ENCODE measurements at places on chromosomes 6 and 20. TPM values are rescaled to one million over a fixed set of nuclear protein-coding genes. Genes with fewer than 3 reads are reported as not detected.

Gene C6orf118
- total RNA-seq: not detected

Gene FAM217A
- total RNA-seq: not detected

Gene MUC21
- not detected for total RNA-seq

Gene ABCC10
- total RNA-seq: 20.1 TPM

Gene SUMO4
- total RNA-seq: 1.7 TPM

Gene SPEF1
- 0.15 TPM for total RNA-seq

Gene LST1
- not detected for total RNA-seq

Gene FKBP5
- total RNA-seq: 6.1 TPM

Gene ACOT8
- 42.7 TPM for total RNA-seq

Gene RNGTT
- total RNA-seq: 28.8 TPM

Gene SMOC2
- not detected for total RNA-seq

Gene ECT2L
- total RNA-seq: not detected

Gene C20orf204
- total RNA-seq: 0.99 TPM

Gene OXT
- total RNA-seq: not detected

Gene TMEM170B
- total RNA-seq: 0.87 TPM

Data from smooth muscle cell of trachea (primary cell).